NCI-H1092 treated with DMSO at 0.1 percent for 48 hours (cell line): ENCODE measurements at places on chromosomes 6 and 20.

- DNase-seq, result no peak
Measured at GRCh38 chr6:149139782-149140136, 177.8 kb upstream of the TAB2 start.

DNA sequence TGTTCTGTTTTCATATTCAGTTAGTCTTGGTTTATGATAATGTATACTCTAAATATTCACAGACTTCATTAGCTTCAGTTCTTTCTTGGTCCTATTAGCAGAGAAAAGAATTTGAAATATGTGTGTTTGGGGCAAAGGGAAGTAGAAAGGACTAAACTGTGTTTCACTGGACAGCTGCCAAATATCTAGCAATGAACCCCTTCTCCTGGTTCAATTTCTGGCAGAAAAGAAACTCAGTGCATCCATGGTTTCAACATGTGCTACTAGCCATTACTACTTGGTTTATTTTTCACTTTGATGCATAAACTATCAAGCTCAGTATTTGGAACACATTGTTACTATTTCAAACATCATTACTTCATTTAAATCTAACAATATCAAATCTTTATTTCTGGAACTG, 43.6 kb downstream of the FBXL4 start:
- DNase-seq, result no peak

GRCh38 chr6:16802071-16802470, 40.8 kb upstream of the ATXN1 start:
- DNase-seq, result no peak

- DNase-seq, result no peak
Measured at GRCh38 chr6:147057705-147058342, 146.4 kb upstream of the STXBP5 start.

- DNase-seq, result no peak
Measured at GRCh38 chr6:99130897-99131873, 183.4 kb upstream of the FBXL4 start.

DNA sequence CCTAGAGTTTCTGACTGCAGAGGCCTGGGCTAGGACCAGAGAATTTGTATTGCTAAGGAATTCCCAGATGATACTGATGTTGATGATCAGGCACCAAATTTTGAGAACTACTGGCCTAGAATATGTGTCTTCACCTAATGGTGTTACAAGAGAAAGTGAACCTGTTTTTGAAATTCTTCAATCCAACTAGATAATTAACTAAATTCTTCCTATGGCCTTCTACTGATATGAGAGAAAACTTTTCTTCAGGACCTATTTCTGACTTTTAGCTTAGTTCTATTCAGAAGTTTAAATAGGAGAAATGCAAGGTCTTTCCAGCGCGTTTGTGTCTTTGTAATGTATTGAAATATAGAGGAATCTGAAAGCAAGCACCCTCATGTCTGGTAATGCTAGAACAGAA, 7.3 kb downstream of the NKAIN2 start:
- no peak for DNase-seq

DNA sequence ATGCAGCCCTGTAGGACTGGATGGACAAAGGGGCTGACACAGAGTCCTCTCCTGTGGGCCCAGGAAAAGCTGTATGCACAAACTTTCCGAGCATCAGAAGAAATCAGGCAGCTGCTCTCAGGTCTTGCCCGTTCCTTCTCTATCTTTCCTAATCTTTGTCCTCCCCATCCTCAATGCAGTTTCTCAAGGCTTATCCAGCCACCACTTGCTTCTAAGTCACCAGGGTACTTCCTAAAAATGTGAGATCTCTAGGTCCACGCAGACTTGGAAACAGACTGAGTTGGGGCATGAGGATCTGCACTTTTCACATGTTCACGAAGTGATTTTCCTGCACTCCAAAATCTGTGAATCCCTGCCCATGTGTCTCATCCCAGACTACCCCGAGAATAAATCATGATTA, 394.5 kb upstream of the SLC35B3 start:
- DNase-seq, result no peak

DNA sequence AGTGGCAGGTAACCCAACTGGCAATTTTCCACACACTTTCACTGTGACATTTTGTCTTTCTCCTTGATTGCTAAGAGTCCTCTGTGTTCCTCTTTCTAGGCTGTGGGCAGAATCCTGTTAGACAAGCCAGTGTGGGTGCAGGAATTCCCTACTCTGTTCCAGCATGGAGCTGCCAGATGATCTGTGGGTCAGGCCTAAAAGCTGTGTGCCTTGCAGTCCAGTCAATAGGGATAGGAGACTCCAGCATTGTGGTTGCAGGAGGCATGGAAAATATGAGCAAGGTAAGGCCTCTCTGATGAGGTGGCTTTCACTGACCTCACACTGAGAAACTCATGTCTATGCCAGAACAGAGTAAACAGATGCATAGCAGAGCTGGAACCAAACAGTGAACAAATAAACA, 5.1 kb downstream of the ACAT2 start:
- DNase-seq, result no peak

DNA sequence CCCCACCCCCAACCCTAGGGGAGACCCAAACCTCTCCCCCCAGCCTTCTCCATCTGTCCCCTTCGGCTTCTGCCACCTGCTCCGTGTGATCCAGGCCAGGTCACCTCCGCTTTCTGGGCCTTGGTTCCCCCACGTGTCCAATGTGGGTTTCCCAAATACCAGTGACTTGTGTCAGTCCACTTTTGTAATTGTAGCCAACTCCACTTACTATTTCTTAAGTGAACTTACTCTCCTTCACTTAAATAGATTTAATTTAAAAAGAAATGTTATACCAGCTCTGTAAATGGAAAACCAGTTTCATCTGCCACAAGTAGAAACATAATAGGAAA, 10.0 kb upstream of the FAM110A start:
- no peak for DNase-seq

DNA sequence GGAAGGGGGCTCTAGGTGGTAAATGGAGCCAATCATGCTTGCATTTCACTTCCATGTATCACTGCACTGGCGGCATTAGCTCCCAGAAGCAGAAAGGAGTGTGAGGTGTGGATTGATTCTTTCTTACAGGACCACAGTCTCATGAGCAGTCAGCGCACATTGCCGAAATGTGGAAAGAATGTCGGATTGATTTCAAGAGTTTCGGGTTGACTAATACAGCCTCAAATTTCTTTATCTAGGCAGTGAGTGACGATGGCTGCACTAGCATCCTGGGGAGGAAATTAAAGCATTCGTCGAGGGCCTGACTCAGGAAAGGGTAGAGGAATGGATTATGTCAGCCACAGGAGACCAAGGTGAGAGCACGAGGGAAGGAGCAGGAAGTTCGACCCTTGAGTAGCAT, 222.8 kb upstream of the CDYL start:
- DNase-seq, result no peak

DNA sequence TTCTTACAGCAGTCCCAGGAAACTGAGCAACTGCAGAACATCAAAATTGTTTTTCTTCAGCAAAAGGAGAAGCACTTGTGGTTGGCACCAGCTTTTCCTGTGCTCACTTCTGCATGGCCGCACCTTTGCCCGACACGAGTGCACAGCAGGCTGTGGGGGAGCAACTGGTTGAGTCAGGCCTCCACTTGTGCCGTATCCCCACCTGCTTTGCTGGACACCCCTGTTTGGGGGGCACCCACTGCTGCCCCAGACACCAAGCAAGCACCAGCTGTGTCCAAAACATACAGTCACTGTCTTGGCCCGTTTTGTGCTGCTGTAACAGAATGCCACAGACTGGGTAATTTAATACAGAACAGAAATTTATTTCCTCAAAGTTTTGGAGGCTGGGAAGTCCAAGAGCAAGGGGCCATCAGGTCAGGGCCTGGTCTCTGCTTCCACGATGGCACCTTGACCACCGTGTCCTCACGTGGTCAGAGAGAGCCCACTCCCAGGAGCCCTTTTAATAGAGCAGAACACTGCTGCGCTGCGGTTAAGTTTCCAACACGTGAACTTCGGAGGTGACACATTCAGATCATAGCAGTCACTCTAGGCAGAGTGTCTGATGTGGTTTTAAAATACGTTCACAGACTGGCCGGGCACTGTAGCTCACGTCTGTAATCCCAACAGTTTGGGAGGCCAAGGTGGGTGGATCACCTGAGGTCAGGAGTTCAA, 8.7 kb upstream of the GMEB2 start:
- DNase-seq, result no peak

GRCh38 chr6:136923954-136924673, 2.0 kb downstream of the SLC35D3 start:
- peak; percentile 44 for DNase-seq

DNA sequence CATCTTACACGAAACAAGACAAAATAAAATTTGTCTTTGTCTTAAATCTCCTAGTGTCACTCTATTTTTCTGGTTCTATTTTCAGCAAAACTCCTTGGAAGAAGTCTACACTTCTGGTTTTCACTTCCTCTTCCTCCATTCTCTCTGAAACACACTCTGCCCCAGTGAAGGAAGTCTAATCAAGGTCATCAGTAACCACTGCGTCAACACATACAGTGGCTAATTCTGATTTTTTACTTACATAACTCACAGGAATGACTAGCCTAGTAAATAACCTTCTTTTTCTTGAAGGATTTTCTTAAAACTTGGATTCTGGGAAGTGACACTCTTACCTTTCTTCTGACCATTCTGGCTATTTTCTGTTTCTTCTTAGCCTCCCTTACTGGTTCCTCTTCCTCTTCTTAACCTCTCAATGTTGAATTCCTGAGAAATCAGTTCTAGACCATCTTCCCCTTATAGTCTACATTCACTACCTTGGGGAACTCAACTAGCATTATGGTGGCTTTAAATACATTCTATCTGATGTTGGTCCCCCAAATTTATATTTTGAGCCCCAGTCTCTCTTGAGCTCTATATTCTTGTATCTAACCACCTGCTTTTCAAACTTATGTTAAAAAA, 37.5 kb downstream of the AIG1 start:
- no peak for DNase-seq

GRCh38 chr6:119533603-119534279, 184.2 kb upstream of the MAN1A1 start:
- no peak for DNase-seq

- DNase-seq, result peak; percentile 8
Measured at GRCh38 chr6:49541936-49542335, 8.5 kb upstream of the C6orf141 start.

- no peak for DNase-seq
Measured at GRCh38 chr6:42720739-42721138, 1.7 kb downstream of the PRPH2 start.

GRCh38 chr6:133251688-133252087, 10.5 kb downstream of the EYA4 start:
- no peak for DNase-seq

DNA sequence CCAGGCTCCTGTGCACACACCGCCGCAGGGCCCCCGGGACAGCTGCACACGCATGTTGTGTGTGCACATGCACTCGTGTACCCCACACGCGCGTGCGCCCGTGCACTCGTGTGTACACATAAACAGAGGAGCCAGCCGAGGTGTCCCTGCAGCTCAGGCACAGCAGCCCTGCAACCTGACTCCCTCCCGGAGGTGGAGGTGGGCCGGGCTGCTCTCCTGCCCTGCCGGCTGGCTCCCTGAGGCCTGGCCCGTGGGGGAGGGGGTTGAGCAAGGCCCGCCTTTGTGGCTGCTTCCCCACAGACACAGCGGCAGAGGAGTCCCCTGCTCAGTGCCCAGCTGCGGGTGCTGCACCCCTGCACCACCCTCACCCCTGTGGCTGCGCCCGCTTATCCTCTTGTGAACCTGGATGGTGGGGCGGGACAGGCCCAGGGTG, 624 bp downstream of the RBBP8NL start:
- no peak for DNase-seq

GRCh38 chr6:7201732-7202541, 94.2 kb downstream of the RREB1 start:
- DNase-seq, result no peak

- DNase-seq, result no peak
Measured at GRCh38 chr6:84601366-84601765, 163.0 kb downstream of the TBX18 start.

DNA sequence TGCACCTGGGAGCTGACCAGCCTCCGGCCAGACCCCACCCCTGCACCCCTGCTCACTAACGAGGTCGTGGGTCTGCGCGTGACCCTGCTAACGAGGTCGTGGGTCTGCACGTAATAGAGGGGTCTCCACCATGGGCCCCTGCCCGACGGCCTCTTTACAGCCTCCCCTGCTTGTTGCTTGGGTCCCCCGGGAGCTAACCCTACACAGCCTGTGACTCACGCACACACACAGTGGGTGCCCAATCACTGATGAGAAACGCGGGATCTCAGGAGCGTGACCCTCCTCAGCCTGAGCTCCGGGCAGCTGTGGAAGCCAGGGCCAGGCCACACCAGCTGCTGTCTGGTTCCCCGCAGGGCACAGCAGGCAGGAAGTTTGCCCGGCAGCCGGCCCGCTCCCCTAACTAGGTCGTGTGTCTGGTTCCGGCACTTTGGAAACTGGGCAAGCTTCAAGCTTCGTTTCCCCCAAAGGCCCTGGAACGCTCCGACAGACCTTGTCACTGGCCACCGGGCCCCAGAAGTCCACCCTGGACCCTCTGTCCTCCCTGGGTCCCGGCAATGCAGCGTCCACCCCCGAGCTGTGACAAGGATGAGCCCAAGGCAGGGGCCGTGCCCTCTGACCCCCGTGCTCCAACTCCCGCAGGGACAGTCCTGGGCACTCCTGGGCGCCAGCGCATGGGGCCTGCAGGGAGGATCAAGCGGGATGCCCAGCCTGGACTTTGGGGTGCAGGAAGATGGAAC, 767 bp downstream of the PTK6 start:
- no peak for DNase-seq

- no peak for DNase-seq
Measured at GRCh38 chr20:33183312-33183711, 15.4 kb downstream of the BPIFA2 start.

DNA sequence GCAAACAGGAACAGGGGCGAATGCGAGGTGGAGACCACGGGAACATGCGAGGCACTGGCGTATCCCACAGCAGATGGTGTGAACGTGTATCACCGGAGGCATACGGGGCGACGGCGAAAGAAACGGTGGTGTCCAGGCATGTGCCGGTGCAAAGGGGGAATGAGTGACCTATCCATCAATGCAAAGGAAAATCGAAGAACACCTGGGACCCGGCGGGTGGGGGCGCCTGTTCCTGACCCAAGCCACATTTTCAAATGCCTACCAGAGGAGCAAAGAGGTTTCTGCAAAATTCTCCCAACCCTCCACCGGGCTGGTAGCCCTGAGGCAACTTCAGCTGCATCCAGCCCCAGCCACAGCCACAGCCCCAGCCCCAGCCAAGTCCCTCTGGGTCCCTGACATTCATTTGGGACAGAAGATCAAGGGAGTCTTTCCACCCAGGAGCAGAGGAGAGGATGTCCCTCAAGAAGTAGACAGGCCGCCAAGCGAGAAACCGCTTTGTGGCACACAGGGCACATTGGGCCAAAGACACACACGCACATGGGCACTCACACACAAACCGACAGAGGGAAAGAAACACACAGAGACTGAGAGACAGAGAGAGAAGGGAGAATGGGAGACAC, 164.0 kb upstream of the ZNF337 start:
- DNase-seq, result no peak

DNA sequence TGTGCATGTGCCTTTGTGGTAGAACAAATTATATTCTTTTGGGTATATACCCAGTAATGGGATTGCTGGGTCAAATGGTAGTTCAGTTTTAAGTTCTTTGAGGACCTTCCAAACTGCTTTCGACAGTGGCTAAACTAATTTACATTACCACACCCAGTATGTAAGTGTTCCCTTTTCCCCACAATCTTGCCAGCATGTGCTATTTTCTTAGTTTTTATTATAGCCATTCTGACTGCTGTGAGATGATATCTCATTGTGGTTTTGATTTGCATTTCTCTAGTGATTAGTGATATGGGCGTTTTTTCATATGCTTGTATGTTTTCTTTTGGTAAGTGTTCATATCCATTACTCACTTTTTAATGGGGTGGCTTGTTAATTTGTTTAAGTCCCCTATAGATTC, 251.6 kb upstream of the DEFB112 start:
- no peak for DNase-seq

- DNase-seq, result no peak
Measured at GRCh38 chr6:43973357-43973756, 153.9 kb downstream of the MRPL14 start.

GRCh38 chr6:156801712-156802111, 24.5 kb downstream of the ARID1B start:
- DNase-seq, result no peak
